Adrenal gland (tissue), 19 donors: ENCODE measurements at places on chromosomes 2 and 18.
A peak's percentile ranks its signal among the peaks of the same experiment; 100 is the strongest.

DNA sequence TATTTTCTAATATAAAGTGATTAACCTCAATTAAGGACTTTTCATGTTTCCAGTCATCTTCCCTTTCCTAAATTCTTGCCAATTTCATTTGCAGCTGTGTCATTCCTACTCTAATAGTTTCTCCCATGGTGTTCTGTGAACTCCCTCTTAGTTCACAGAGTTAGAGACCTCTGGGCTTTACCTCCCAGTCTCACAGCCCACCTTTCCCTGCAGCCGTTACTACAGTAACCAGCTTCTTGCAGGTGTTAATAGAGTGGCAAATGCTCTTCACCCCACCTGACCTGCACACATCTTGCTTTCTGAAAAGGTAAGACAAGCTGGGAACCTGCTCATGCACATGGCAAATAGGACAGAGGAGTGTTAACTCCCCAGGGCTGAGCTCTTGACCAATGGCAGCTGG is 250.1 kb downstream of the FBXO15 start:
- no peak for DNase-seq

- no peak for DNase-seq
Measured at GRCh38 chr2:168614172-168615018, 158.3 kb downstream of the CERS6 start.

DNA sequence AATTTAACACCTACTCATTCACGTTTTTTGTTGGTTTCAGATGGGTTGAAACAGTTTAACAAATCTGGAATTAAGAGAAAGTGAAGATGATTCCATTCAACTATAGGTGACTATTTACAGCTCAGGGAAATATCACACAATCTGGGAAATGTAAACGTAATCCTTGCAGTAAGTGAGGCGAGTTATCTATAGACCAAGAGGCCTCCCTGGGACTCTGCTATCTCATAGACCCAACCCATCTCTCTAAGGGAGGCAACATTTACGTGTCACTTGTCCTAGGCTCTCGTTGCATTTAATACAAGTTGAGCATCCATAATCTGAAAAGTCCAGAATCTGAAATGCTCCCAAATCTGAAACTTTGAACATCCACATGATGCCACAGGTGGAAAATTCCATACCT is 2.0 kb upstream of the MOB4 start:
- no peak for DNase-seq

DNA sequence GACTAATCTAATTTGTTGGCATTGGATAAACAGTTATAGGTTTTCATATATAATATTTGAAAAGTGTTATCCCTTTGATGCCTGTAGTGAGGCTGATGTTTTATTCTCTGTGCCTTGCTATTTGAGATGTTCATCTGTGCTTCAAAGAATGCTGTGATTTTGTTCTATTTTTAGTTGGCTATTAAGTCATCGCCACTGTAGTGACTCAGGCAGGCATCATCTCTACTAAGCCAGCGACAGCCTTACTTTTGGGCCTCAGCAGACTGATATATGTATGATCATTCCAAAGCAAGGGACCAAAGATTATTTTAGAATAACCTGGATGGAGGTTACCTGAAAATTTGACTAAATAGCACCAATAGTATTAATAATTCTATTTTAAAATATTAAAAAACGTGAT is 1674.5 kb upstream of the NXPH2 start:
- DNase-seq, result peak; percentile 28

DNA sequence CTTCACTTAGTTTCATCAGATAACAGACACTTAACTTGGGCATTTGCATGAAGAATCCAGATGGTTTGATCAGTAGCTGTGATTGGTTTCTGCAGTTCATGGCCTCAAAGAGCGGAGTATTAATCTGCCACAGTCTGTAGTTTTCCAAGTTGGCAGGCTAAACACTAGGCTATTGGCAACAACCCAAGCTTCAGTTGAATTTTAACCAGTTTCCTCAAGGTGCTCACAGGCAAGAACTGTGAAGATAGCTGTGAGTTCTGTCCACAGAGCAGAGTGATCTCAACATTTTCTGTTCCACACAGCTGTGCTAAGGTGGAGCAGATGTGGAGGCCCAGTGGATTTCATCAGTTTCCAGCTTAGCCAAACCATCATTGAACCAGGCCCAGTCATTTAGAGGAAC is 469.5 kb upstream of the LINC00305 start:
- DNase-seq, result no peak

GRCh38 chr2:6650311-6650710 is 215.4 kb downstream of the CMPK2 start:
- no peak for DNase-seq

- DNase-seq, result no peak
Measured at GRCh38 chr2:118089139-118089800, 999 bp downstream of the INSIG2 start.

GRCh38 chr2:100610381-100610831 is 47.6 kb downstream of the PDCL3 start:
- peak; percentile 49 for DNase-seq

GRCh38 chr2:157980020-157980419 is 103.9 kb upstream of the ACVR1 start:
- DNase-seq, result no peak

GRCh38 chr2:55063713-55064323 is 13.6 kb upstream of the RTN4 start:
- no peak for DNase-seq

GRCh38 chr18:54679318-54680149 is 88.5 kb downstream of the DYNAP start:
- no peak for DNase-seq

- DNase-seq, result no peak
Measured at GRCh38 chr2:96909611-96910021, 39.7 kb upstream of the SEMA4C start.

DNA sequence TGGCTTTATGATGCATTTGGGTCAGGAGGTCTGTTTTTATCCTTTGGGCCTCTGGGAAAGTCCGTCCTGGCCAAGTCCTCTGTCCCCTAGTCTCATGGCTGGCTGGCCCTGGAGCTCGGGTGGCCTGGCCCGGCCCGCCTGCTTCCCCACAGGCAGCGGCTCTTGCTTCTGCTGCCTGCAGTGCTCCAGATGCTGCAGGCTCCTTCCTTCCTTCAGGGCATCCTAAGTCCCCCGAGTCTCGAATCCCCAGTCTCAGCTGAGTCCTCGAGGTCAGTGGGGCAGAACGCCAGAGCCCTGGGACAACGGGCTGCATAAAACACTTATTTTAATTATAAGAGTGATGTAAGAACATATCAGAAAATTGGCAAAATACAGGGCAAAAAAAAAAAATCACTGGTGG is 71.2 kb downstream of the HPCAL1 start:
- no peak for DNase-seq

DNA sequence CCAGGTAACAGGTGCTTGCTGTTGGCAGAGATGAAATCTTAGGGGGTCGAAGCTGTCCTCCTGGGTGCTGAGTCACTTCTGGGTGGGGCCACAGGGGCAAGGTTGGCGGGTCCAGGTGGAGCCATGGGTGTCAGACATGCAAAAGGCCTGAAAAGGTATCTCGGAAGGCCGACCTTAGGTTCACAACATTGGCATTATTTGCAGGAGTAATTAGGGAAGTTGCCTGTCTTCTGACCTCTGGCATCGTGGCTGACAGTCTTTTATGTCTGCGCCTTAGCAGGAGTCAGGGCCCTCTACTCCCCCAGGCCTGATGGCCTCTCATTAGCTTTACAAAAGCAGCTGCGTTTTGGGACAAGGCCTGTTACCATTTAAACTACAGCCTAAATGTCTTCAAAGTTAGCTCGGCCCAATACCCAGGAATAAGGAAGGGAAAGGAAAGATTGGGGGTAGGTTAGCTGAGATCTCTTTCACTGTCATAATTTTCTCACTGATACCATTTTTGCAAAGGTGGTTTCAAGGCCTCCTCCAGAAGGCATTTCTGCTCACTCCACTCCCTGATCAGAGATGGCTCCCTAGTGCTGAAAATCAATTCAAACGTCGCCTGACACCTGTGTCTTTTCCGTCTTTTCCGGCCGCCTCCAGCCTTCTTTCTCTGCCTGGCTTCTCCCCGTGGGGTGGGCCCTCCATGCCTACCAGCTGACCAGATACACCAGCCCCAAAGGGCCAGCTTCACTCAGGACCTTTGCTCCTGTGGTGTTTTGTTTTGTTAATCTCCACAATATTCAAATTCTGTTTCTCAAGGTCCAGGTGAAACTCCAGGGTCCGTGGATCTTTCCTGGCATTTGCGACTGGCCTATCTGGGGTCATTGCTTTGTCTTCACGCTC is 90.8 kb downstream of the RHOB start:
- no peak for DNase-seq

- DNase-seq, result no peak
Measured at GRCh38 chr18:13483316-13484270, 242.8 kb downstream of the FAM210A start.

DNA sequence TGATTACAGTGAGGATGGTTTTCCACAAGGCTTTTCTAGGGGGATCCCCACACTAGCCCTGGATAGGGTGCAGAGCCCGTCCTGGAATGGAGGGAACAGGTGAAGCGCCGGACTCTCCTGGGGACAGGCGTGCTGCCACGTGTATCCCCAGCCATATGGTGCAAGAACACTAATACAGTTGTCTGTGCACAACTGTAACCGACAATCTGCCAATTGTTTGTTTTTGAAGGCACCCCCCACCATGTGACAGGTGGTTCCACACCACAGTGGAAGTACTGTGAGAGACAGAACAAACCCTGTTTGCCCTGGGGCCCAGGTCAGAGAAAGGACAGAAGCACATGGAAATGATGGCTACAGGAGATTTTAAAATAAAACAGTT is 52.9 kb downstream of the MYCN start:
- no peak for DNase-seq

DNA sequence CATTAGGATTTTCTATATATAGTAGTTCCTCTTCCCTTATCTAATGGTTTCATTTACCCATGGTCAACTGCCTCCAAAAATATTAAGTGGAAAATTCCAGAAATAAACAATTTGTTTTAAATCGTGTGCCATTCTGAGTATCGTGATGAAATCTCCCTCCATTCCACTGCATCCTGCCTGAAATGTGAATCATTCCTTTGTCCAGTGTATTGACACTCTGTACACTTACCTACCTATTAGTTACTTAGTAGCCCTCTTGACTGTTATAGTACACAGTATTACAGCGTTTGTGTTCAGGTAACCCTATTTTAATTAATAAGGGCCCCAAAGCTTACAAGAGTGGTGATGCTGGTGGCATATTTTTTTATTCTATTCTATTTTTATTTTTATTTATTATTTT is 26.2 kb downstream of the TAF4B start:
- DNase-seq, result no peak

GRCh38 chr2:36245651-36246050 is 109.9 kb upstream of the CRIM1 start:
- DNase-seq, result no peak

DNA sequence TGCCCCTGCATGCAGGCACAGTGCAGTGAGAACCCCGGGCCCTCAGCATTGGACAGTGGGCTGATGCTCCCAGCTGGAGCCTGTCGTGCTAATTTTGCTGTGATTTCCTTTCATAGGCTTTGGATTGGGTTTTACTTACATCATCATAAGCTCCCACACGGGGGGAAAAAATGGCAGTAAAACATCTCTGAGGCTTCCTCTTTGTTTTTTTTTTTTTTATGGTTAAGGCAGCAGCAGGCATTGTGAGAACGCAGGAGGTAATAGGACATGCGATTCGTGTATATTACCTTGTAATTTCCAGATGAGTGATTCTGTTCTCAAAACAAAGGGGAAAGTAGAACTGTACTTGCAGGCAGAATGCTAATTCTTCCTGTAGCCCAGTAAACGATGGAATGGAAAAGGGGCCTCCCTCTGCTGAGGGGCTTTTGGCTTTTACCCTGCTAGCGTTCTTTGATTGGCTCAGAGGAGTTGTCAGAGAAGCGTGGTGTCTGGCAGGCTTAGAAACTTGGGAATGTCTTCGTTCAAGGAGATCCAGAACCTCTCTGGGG is 89.7 kb downstream of the NPAS2 start:
- DNase-seq, result no peak

- DNase-seq, result no peak
Measured at GRCh38 chr2:20067992-20068584, 16.7 kb upstream of the LAPTM4A start.

GRCh38 chr2:29443151-29443550 is 327.9 kb downstream of the CLIP4 start:
- DNase-seq, result no peak

GRCh38 chr2:42047488-42048298 is at the start of gene PKDCC:
PKDCC (plus strand) TSS chr2:42048021; CDS start chr2:42048200, 179 bp downstream.
- DNase-seq, result peak; percentile 82

DNA sequence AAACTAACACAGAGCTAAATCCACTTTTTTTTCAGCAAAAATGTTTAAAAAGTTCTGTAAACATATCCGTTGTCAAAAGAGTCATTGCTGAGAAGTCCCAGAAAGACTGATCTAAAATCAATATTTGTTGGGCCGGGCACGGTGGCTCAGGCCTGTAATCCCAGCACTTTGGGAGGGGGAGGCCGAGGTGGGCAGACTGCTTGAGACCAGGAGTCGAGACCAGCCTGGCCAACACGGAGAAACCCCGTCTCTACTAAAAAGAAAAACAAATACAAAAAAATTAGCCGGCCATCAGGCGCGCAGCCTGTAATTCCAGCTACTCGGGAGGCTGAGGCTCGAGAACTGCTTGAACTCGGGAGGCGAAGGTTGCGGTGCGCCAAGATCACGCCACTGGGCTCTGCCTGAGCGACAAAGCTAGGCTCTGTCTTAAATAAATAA is 1.4 kb downstream of the OLA1 start:
- no peak for DNase-seq

GRCh38 chr2:20352230-20352578 is 1.6 kb upstream of the PUM2 start:
- DNase-seq, result no peak

- DNase-seq, result no peak
Measured at GRCh38 chr2:215845839-215846586, 167.3 kb downstream of the MREG start.

- DNase-seq, result peak; percentile 54
Measured at GRCh38 chr2:64857581-64858471, 131.4 kb upstream of the SLC1A4 start.

DNA sequence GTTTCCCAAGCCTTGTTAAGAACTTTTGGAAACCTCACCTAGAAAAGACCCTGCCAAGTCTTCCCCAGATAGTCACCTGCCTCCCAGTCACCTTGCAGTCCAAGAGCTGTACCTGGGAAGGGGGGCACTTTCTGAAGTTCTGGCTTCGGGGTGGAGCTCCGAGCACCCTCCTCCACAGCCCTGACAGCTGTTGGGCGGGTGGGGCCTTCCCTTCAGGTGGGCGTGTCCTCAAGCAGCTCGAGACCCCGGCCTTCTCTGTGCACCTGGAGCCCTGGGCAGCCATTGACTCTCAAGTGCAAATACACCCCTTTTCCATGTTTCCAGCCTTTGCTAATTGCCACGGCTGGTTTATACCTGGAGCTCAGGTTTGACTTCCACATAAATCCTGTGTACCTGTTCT is 37.0 kb upstream of the IGFBP5 start:
- peak; percentile 39 for DNase-seq

- peak; percentile 44 for DNase-seq
Measured at GRCh38 chr2:210195101-210195852, 24.1 kb upstream of the KANSL1L start.

GRCh38 chr2:52340171-52340570 is 1308.2 kb upstream of the NRXN1 start:
- no peak for DNase-seq

- DNase-seq, result no peak
Measured at GRCh38 chr2:230734247-230735175, 21.9 kb downstream of the CAB39 start.
